Stimulated activated CD4-positive, alpha-beta T cell treated with anti-CD3 and anti-CD28 coated beads, TNF-alpha, amount 100 ng/mL, for 4 hours (primary cell): ENCODE measurements at places on chromosomes 12 and 14.
A peak's percentile ranks its signal among the peaks of the same experiment; 100 is the strongest.

DNA sequence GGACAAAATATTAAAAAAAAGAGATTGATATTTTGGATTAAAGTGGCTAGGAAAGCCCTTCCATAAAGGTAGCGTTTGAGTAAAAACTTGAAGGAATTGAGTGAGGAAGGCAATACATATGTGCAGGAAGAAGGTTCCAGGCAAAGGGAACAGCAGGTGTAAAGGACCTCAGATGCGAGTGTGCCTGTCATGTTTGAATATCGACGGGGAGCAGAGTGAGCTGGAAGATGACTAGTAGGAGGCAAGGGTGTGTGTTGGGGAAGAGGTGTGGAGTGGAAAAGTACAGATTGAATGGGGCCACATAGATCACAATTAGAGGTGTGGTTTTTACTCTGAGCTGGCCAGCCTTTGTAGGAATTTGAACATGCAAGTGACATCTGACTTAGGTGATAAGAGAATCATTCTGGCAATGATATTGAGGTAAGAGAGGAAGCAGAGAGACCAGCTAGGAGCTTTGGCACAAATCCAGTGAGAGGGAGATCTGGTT is 15.0 kb upstream of the FBXO33 start:
- no peak for DNase-seq

DNA sequence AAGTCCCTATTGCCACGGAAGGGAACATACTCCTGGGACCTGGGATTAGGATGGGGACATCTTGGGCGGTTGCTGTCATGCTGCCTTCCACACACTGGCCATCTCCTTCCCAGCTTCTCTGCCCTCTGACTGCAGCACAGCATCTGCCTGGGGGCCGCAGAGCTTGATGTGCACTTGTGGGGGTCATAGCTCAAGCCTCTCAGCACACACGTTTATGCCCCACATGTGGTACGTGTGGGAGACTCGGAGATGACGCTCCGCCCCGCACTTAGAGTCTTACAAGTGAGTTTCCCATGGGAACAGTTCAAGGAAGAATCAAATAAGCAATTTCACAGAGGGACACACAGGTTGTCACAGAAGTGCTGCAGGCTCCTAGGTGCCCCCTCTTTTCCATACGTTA is 8.6 kb downstream of the ACADS start:
- no peak for DNase-seq

GRCh38 chr12:67873355-67873754 is 115.9 kb upstream of the IFNG-AS1 start:
- DNase-seq: no peak

- DNase-seq: no peak
Observed at GRCh38 chr14:91416744-91417119, 888 bp downstream of the CCDC88C start.

- DNase-seq: no peak
Observed at GRCh38 chr12:57129321-57129842, 1.1 kb downstream of the LRP1 start.

GRCh38 chr12:102408487-102409297 is 71.7 kb downstream of the IGF1 start:
- DNase-seq: no peak

GRCh38 chr14:90580377-90581335 is 183.8 kb downstream of the CALM1 start:
- no peak for DNase-seq

DNA sequence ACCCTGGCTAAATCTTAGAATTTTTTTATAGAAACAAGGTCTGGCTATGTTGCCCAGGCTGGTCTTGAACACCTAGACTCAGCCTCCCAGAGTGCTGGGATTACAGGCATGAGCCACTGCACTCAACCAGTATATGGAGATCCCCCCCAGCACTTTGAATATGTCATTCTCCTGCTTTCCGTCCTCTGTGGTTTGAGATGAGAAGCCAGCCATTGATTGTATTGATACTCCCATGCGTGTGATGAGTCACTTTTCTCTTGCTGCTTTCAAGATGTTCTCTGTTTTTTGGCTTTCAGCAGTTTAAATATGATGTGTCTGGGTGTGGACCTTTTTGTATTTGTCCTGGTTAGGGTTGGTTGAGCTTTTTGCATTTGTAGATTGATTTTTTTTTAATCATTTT is 75.2 kb upstream of the DNM1L start:
- DNase-seq: no peak

DNA sequence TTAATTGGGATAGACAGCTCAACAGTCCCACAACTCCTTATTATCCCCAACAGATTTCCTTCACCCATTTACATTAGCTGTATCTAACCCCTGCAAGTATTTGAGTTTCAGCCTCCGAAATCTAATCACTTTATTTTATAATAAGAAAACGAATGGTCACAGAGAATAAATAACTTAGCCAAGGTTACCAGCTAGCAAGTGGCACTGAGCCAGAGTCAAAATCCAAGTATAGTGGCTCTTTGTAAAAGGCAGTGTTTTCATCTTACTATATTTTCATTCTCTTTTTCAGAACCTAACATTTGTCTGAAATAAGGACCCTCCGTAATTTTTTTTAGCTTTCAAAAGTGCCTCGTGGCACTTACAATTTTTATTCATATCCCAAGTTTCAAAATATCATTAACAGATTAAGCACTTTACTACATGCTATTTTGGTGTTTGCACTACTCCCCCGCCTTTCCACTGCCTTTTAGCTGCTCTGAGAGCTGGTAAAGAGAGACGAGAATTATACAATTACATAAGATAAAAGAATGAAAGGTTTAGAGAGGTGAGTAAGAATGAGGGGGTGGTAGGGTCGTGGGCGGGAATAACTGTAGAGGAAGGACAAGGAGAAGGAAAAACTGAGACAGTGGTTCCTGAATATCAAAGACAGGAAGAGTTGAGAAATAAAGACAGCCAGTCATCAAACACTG is 3.7 kb upstream of the USP15 start:
- peak; percentile 50 for DNase-seq

- peak; percentile 61 for DNase-seq
Observed at GRCh38 chr14:101721951-101722661, 39.4 kb upstream of the PPP2R5C start.

GRCh38 chr12:121537814-121538698 is 42.8 kb downstream of the KDM2B start:
- no peak for DNase-seq

DNA sequence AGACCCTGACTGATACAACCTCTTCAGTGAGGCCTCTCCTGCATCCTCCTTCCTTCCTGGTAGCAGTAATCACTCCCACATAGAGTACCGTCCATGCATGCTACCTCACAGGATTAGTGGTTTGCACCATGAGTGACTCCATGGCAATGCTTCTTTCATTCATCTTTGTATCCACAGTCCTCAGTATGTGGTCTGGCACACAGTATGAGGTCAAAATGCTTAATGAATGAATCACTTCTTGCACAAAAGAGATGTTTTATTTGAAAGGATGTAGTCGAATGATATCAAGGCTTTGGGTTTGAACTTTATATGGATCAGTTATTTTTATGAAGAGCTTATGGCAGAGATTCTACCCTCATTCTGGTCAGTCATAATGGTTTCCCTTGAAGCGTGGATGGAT is 42.2 kb downstream of the KCNA5 start:
- no peak for DNase-seq

GRCh38 chr14:61077951-61078720 is 97.1 kb downstream of the SLC38A6 start:
- no peak for DNase-seq

GRCh38 chr14:101365329-101366158 is 195.8 kb upstream of the DIO3 start:
- DNase-seq: no peak

GRCh38 chr12:123075087-123075645 is 75.7 kb downstream of the PITPNM2 start:
- DNase-seq: no peak

DNA sequence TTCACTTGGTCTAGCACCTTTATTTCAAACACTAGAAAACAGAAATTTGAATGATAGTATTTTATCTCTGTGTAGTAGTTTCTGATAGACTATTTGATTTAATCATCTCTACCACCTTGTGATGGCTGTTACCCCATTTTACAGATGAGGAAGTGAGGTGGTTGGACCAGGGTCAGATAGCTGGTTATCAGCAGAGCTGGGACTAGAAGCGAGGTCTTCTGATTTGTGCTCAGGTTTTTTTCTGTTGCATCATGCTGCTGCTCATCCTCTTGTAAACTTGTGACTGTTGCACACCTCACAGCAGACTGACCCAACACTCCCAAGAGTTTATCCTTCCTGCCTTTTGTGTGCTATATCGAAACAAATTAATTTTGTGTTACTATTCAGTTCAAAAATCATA is 10.1 kb upstream of the MANSC4 start:
- DNase-seq: no peak

DNA sequence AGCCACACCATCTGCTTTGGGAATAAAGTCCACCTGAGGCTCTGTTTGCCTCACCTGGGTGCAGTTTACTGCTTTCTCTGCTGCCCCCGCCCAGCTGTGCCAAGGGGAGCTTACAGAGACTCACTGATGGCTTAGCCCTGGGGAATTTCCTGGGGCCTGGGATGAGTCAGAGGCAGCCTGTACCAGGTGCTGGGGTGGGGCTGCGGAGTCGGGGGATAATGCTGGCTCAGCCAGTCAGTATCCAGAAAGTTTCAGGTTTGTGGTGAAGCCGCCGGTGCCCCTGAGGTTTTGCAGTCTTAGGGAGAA is 22.3 kb downstream of the PLEKHG3 start:
- DNase-seq: no peak

GRCh38 chr14:60573943-60574495 is 65.1 kb downstream of the SIX6 start:
- DNase-seq: no peak

GRCh38 chr12:111238075-111238734 is 130.7 kb downstream of the PHETA1 start:
- no peak for DNase-seq

DNA sequence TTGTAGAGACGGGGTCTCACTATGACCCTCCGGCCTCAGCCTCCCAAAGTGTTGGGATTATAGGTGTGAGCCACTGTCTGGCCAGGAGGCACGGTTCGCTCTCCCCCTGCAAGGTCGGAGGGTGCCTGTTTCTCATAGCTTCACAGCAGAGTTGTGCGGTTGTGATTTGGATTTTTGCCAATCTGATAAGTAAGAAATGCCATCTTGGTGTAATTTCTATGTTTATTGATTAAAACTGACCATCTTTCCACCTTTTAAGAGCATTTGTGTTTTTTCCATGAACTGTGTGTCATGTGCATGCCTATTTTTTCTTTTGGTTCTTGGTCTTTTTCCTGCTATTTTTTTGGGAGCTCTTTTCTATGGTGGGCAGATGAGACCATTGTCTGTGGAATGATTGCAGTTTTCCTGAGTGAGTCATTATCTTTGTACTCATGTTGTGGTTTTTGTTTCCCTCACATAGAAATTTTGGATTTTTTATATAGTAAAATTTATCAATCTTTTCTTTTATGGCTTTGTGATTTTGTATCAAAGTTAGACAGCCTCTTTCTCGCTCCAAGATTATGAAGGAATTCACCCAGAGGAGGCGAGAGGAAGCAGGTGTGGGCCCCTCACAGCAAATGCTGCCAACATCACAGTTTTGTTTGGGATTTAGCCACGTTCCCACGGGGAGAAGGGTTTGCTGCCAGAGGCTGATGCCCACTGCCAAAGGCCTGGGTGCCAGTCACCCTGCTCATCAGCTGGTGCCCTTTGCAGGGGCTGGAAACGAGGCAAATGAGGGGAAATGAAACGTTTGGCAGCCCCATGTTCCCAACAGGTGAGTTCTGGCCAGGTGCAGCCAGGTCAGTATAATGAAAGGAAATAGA is 47.2 kb downstream of the RFX4 start:
- DNase-seq: no peak

DNA sequence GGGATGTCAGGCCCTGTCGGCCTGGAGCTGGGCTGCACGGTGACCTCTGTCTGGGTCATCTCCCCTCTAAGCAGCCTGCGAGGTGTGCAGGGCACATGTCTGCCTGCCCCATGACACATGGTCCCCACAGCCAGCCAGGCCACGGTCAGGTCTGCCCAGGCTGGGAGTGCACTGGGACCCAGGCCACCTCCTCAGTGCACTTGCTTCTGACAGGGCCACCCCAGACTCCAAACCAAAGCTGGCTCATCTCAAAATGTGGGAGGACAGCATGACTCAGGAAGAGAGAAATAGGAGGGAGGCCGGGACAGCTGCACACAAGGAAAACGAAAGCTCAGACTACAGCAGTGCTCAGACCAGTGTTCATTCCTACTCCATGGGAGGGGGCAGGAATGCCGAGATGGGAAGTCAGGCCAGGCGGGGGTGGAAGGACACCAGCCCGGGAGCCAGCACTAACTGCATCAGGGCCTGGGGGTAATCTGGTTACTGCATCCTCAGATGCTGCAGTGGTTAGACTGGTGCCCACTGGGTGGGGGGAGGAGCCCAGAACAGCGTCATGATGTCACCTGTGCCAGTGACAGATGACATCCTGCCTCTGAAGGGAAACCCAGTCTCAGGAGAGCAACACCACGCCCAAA is 4.0 kb downstream of the P2RX2 start:
- DNase-seq: no peak

DNA sequence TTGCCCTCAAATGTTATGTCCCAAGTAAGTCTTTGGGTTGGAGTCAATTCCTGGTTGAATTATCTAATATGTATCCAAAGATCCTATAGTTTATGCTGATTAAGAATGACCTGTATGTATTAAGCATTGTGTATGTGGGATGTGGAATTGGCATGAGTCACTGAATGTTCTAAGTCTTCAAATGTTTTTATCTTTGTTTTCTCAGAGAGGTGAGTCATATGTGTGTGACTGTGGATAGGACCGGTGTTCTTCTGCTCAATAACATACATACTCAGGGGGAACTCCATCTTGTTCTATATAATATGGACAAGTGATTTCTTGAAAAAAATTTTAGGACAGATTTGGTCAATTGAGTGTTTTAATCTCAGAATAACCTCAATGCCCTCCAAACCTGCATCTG is 57.9 kb downstream of the NAV3 start:
- no peak for DNase-seq

- no peak for DNase-seq
Observed at GRCh38 chr12:49632986-49633702, 9.8 kb downstream of the PRPF40B start.

- DNase-seq: no peak
Observed at GRCh38 chr12:57896434-57897201, 44.7 kb upstream of the ATP23 start.

DNA sequence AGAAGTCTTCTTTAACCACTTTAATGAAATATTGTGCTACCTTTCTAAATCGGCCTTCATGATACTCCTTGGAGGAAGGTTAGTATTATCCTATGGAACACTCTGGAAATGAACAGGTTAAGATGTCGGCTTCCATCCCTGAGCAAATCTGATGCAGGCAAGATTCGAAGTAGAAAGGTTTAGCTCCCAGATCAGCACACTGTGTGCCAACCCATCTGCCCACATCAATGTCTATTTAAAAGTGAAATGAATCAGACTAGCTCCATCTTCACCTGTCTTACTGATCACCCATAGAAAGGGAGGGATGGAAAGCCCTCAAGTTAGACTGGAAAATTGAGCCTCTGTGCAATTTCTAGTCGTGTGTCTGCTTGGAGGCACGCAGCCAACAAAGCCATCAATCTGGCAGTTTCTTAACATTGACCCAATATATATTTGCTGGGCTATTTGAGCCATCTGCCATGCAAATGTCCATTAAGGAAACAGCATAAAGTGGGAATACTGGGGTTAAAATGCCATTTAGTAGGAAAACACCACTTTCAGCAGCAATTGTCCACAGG is 506.1 kb downstream of the RMST start:
- no peak for DNase-seq
